ENCODE measurements at places on chromosomes 5 and 9.
A peak's percentile ranks its signal among the peaks of the same experiment; 100 is the strongest.

DNA sequence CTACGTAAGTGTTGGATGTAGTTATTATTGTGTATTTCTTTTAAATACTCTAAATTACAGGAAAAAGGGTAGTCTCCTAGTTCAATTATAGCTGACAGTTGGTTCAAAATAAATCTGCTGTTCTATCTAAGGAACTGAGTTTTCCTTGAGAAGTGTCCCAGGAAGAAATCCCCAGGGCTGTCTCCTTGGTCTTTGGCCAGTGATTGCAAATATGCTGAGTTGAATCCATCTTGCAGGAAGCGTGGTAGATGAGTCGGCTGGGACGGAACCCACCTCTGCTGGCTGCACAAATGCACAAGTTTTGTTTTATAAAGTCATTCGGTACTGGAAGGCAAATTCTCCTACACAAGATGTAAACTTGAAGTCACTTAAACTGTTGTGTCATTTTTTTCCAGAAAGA lies 30.2 kb upstream of the HOMER1 start:
- DNase-seq, result no peak

DNA sequence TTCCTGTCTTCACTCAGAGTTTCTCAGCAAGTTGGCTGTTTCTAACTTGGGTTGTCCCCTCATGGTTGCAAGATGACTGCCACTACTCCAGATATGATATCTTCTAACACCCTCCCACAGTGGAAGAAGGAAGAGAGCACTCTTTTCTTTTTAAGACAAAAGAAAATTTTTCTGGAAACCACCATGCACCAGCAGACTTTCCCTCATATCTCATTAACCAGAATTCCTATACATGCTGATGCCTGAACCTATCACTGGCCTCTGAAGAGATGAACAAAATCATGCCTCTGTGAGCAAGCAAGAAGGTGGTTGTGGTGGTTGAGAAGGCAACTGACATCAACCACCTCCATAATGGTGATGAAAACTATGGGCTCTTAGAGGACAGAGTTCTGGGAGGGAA lies 56.8 kb downstream of the FEM1C start:
- no peak for DNase-seq

- DNase-seq, result no peak
Observed at GRCh38 chr5:56638768-56639238, 176.5 kb upstream of the MAP3K1 start.

DNA sequence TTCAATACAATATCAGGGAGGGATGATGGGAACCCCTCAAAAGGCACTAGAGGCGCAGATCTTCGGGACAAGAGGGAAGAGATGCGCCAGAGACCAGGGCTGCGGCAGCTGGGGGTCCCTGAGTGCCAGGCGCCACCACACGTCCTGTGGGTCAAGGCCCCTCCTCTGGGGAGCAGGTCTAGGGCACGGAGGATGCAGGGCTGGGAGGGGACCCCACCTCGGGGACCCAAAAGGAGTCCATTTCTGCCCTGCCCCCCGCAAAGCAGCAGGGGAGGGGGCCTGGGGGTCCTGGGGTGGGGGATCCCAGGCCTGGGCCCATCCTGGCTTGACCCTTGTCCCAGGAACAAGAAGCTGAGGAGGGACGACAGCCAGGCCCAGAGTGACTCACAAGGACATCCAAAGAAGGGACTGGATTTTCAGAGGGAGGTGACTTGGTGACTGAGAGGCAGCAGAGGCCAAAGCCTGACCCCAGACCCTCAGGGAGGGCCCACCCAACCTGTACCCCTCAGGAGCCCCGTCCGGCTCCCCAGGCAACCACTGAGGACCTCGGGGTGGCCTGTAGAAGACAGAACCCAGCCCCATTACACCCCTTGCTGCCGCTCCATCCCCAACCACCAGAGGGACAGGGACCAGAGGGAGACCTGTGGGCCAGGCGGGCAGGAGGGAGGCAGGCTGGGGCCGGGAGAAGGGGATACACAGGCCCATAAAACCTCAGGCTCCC lies 54.2 kb downstream of the LRSAM1 start:
- no peak for DNase-seq

DNA sequence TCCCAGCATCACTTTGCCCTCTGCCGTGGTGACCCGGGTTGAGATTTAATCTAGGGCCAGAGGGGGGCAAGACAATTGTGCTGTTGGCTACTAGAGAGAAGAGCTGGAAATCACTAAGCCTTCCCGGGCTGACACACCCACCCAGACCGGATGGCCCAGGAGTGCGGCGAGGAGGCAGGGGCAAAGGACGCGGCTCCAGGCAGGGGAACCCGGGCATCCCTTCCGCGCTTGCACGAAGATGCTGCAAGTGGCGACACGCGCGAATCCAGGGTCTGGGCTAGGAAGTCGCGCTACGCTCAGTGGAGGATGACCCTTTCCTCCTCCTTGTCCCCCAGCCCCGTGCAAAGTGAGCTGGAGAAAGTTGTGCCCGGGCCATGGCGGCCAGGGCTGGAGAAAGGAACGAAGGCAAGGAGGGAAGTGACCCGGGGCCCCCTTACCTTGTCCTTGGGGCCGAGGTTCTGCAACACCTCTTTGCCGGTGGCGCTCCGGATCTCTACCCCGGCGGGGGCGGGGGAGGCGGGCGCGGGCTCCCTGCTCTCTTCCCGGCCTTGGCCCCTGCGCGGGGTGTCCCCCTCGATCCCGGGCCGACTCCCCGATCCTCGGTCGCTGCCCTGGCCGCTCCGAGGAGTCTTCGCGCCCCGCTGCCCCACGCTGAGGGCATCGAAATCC lies 693 bp downstream of the DPYSL3 start:
- no peak for DNase-seq

DNA sequence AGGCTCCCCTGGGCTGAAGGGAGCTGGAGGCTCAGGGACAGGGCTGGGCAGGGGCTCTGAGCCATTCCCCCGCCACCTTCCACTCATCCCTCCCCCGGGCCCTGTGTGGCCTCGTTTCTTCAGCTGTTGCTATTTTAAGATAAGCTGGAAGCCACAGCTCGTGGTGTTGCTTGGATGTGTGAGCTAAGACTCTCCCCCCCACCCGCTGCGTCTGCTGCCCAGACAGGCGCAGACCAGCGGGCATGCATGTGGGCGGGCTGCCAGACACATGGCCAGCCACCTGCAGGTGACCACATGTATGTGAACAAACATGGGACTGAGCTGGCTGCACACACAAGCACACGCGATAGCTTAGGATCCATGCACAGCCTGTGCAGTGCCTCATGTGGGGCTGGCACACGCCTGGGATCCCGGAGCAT lies 8.7 kb downstream of the SNCB start:
- DNase-seq, result no peak

DNA sequence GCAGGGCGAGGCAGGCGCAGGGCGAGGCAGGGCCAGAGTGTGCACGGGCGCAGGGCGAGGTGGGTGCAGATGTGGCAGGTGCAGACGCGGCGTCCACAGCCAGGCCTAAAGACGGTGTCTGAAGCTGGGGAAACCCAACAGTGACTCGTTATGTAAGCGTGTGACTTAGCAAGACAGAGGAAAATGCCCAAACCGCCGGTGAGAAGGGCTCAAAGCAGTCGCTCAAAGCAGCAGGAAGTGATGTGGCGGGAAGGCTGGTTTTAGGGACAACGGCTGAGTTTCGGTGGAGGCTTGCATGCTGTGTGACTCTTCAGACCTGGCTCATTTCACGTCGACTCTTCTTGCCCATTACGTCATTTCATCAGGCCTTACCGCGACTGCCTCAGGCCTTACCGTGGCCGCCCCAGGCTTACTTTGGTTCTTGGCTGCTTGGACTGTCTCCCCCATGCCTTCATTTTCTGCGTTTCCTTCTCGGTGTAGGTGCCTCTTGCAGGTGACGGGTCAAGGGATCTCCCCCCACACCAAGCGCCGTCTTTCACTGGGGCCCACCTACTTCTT lies 50.5 kb upstream of the EXOC3 start:
- DNase-seq, result peak; percentile 63

- DNase-seq, result no peak
Observed at GRCh38 chr9:114310471-114311450, 12.1 kb upstream of the ORM1 start.

- DNase-seq, result peak; percentile 39
Observed at GRCh38 chr9:6080154-6080716, 64.8 kb upstream of the RANBP6 start.

- DNase-seq, result no peak
Observed at GRCh38 chr9:135583688-135584011, 22.1 kb downstream of the PAEP start.

GRCh38 chr5:157801-158200 lies 33.5 kb upstream of the LRRC14B start:
- no peak for DNase-seq

DNA sequence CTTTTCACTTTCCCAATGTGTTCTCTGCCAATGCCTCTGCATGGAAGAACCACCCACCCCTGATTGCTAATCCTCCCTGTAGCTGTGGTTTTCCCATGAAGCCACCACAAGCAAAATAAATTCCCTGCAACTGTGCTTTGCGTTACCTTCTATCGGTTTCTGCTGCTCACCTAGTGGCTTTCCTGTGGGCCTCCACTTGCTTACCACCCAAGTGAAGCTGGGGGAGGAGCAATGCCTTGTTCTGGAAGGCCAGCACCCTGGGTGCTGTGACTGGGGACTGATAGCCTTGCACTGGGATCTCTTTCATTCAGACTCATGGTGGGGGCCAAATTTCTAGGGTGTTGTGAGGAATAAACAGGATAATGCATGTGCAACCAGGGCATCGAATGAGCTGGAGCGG lies 56.3 kb upstream of the GDNF start:
- DNase-seq, result no peak

GRCh38 chr5:170444969-170445505 lies 55.9 kb upstream of the KCNMB1 start:
- DNase-seq, result no peak

DNA sequence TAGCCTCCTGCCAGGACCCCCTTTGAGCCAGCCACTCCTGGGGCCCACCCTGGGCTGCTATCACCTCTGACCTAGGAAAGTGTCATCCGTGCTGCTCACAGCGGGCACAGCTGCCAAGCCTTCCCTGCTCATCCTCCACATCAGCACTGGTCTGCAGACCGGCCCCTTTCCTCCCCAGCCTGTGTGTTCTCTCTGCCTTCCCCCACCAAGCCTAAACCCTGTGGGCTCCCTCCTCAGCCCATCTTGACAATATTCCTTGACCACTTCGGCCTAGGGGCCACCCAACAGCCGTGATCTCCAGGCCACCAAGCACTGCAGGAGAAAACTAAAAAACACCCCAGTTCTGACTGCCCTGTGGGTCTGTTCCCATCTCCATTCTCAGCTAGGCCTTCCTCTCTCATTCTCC lies 135.1 kb downstream of the DAB2IP start:
- no peak for DNase-seq

DNA sequence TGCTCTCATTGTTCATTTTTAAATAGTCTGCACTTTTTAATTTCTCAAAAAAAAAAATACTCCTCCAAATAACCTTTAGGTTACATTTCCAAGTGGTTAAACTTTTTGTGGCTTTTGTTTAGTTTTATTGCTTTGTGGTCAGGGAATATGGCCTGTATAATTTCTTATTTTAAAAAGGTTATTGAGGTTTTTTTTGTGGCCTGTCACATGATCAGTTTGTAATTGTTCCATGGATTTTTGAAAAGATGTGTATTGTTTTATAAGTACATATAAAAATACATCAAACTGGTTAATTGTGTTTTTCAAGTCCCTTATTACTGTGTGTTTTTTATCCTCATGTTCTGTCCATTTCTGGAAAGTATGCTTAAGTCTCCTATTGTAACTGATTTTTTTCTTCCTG lies 64.0 kb downstream of the ZNF618 start:
- no peak for DNase-seq

DNA sequence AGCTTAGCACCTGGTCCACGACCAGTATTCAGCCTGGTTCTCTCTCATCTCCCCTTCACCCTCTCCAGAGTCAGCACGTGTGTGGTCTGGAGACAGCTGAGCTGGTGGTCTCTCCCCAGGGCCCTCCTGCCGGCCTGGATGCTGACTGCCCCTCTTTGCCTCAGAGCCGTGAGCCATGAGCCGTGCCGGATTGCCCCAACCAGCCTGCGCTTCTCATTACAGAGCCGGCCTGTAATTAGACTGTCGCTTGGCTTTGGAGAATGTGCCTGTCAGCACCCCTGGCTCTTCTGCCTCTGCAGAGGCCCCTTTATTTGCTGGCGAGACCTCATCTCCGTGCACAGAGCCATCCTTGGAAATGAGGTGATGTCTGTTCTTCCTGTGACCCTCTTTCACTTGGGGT lies 118.7 kb upstream of the BOD1 start:
- DNase-seq, result no peak

GRCh38 chr9:114171500-114171899 lies 16.2 kb downstream of the COL27A1 start:
- no peak for DNase-seq

Data from kidney capillary endothelial cell (primary cell).